ENCODE measurements at places on chromosomes 4 and X.

DNA sequence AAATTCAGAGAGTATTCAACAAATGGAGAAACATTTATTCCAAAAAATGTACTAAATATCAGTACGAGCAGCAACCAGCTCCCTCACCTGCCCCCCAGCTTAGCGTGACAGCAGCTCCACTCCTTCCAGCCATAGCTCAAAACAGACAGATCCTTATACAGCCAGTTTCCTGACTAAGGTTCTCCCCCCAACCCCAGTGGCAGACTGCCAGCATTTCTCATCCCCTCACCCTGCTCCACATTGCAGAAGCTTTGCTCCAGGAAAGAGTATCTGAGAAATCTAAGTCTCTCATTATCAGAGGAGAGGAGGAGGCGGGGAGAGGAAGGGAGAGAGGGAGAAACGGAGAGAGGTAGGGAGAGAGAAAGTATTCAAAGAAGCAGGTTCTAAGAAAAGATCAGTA is 53.3 kb upstream of the PASD1 start:
- no peak for DNase-seq

DNA sequence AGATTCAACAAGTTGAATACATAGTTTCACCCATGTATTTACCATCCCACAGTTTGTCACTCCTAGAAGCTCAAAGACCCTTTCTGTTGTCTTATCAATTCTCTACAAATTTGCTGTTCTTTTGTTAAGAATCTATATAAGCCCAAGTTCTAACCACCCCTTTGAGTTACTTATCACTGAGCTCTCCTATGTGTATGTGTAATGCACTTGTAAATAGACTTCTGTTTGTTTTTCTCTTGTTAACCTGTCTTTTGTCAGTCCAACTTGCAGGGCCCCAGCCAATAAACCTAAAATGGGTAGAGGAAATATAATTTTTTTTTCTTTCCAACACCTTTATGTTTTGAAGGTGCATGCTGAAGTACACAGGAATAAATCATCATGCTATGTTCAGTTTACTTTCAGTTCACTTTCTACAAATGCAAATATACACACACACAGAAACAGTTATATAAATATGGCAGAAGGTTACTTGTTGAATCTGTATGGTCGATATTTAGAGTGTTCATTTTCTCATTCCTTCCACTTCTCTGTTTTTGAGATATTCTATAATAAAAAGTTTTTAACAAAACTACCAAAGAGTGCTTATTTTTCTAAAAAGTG is 22.3 kb upstream of the CLOCK start:
- DNase-seq, result no peak

GRCh38 chrX:41922431-41923151 is 763 bp downstream of the CASK start:
- DNase-seq, result no peak

GRCh38 chr4:173935622-173936405 is 347.7 kb downstream of the FBXO8 start:
- DNase-seq, result no peak

DNA sequence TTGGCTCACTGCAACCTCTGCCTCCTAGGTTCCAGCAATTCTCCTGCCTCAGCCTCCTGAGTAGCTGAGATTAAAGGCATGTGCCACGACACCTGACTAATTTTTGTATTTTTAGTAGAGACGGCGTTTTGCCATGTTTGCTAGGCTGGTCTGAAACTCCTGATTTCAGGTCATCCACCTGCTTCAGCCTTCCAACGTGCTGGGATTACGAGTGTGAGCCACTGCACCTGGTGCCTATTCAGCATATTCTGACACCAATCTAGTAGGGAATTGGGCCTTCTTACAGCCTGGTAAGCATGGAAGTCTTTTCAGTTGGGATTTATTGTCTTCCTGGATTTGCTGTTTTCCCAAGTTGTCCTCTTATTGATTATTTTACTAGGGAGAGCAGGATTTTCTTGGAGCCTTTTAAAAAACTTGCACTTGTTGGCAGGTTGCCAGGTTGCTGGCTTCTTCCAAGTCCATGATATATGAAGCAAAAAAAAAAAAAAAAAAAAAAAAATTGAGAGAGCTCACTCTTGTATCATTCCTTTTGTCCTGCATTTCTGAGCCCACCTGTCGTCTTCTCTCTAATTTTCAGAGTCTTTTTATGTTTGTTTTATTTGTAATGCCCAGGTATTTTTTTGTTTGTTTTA is 43.7 kb downstream of the TMPRSS11E start:
- no peak for DNase-seq

DNA sequence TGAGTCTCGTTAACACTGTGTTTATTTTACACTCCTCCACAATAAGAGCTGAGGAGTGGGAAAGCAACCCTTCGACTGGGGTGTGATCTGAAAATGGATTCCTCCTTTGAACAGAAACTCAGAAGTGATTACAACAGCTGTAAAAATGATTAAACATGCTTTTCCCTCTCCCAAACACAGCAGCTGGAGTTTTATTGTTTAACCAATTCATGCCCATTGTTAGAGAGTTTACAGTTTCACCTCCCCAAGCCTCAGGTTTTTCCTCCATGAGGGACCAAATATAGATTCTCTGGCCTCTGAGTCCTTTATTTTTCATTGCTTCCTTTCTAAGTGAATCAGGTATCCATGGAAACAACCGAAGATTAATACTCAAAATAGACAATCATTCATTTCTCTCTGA is 263.0 kb upstream of the TAPT1 start:
- no peak for DNase-seq

- no peak for DNase-seq
Observed at GRCh38 chrX:69117876-69118526, 47.3 kb downstream of the PJA1 start.

DNA sequence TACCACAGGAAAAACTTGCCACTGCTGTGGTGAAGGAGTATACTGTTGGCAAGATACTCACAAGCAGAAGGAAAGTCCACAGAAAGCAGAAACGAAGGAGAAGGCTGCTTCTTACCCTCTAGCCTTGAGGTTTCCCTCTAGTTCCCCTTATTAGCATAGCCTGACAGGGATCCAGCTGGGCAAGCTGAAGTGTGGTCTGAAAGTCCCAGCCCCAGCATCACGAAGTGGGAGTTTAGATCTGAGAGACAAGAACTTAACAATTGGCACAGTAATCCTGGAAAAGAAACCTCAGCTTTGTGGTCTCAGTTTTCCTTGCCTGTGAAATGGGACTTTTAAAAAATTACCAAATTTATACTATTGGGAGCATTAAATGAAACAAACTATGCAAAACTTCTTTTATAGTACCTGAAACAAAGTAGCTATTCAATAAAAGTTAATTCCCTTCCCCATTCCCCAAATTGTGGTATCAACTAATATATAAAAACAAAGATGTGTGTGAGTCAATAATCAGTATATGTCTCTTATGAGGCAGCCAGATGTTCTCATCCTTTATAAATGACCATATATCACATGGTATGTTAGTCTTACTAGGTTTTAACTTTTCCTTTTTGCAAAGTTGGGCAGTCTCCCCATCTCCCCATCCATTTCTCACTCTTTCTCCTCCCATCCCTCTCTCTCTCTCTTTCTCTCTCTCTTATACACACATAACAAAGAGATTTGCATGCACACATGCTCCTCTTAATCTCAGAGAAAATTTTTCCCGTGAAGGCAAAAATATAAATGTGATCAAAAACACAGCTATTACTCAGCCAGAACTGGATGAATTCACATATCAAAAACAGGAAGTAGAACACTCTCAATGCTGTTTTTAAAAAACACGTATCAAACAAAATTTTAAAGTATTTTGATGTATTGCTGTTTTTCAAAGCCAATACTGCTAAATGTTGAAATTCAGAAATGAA is 57.8 kb downstream of the SCFD2 start:
- DNase-seq, result no peak

DNA sequence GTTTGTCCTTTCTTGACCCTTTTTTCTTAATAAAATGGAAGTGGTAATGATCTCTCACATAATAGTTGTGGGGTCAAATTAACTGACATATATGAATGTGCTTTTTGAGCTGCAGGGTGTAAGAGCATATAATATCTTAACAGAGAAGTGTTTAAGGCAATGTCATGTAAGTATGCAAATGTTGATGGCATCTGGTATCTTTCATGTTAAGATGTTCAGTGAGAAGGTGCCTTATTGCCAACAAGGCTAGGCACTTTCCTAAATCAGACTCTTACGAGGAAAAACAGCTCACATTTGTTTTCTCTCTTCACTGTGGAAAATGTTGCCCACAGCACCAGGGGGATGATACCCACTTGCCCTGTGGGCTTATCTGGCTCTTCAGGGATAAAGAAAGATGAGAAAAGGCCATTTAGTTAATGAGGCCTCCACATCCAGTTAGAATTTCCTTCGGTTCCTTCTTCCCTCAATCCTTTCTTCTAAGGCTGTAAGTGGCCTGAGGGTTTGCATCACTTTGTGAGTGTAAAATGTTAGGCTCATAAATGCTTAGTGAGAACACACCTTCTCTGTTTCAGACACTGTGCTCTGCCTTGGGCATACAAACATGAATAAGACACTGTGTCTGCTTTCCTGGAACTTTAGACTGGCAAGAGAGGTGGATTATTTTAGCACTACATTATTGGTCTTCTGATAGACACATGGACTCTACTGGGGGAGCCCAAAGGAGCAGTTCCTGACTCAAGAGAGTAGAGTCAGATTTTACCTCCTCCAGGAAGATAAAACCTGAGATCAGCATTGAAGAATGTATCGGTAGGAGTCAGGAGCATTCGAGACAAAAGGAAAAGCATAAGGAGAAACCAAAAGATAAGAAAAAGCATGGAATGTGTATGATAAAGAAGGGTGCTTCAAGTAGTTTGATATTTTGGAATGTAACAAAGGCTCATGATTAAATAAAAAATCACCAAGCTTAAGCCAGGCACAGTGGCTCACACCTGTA is 135.5 kb downstream of the SOWAHB start:
- no peak for DNase-seq

GRCh38 chrX:6738518-6739470 is 203.9 kb upstream of the VCX3A start:
- DNase-seq, result no peak

- DNase-seq, result no peak
Observed at GRCh38 chr4:73895201-73896175, 26.3 kb downstream of the CXCL1 start.

- DNase-seq, result no peak
Observed at GRCh38 chr4:109004418-109004817, 241.6 kb upstream of the ETNPPL start.

GRCh38 chr4:74016068-74016467 is 17.6 kb upstream of the CXCL5 start:
- no peak for DNase-seq

DNA sequence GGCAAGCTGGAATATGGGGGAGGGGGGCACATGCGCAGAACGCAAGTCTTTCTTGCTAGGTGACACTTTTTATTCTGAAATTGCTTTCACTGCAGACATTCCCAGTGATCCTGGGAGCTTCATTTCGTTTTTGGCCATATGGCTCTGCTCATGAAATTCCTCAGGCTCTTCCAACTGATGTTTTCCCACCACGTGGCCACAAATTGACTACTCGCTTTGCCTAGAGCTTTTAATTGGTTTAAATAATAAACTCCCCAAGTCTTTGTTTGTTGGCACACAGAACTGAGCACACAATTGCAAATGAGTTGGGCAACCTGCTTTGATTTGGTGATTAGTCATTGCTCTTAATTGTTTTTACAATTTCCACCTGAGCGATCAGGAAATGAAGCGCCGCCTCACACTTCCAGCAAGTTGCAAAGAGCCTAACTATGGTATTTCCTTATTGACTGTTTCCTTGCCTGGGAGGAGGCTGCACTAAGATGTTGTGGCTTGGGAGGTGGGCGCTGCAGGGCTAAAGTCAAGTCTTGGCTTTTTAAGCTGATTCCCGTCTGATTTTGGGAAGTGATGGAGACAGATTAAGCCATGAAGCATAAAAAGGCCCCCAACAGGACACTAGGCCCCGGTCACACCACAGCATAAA is 282.5 kb downstream of the ZIC3 start:
- DNase-seq, result no peak

DNA sequence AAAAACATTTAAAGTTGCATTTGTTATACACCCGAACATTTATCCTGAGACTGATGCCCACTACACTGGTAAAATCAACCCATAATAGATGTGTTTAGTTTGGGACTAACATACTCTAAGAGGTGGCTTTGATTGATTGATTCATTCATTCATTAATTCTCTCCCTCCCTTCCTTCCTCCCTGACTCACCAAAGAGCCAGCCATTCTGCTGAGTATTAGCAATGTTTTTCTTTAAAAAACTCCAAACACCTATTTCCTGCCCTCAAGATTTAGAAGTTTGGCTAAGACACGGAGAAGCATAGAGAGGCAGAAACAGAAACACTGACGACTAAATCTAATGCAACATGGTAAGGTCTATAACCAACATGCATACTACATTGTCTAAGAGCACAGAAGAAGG is 88.9 kb downstream of the RASL11B start:
- no peak for DNase-seq

DNA sequence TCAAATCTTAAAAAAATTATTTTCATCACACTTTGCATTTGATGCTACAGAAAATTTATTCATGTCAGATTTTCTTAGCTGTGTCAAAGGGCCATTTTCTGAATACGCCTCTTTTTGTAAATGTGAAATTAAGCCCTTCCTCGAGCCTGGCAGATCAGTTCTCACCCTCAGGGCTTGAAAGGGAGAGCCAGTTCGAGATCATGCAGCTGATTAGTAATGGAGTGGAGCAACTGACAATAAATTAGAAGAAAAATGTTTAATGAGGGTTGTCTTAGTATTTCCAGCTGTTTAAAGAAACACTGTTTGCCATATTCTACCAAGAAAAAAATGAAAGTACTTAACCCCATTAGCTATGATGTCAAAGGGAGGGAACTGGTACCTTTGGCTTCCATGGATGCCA is 28.7 kb downstream of the CC2D2A start:
- DNase-seq, result no peak

GRCh38 chr4:74770226-74770910 is 24.0 kb downstream of the BTC start:
- DNase-seq, result no peak

DNA sequence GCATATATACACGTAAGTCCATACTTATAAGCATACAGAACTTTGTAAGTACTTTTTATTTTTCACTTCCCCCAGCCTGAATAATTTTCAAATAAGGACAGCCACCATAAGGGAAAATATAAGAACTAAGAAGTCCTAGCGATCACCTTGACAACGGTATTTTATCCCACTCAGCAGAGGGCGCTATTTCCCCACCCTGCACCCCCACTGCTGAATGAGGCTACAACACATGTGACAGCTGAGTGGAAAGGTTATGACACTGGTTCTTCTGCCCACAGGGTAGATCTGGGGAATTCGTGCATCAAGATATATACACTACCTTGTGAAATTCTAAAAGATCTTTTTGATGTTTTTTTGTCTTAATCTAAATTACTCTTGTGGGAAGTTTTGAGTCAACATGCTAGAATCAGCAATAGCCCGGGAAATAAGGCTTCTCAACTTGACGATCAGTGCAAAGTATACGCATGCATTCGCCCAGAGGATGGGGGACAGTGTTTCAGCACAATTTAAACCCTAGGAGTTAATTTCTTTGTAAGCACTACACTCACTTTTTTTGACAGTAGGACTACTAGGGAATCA is 151.5 kb downstream of the CORIN start:
- DNase-seq, result peak; percentile 5

DNA sequence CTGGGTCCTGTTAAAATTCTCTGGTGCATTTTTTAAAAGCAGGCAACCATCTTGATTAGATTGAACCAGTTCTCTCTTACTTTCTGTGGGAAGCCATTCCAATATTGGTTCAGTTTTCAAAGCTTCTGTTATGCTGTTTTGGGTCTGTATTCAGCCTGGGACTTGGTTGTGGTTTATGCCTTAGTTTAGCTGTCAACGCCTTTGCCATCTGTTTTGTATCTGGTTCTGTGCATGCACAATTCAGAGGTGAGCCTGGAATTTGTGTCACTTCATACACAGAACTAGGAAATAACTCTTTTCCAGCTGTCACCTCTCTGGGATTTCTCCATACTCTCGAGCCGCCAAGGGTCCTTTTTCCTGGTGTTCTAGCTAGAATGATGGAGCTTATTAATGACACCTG is 46.2 kb downstream of the STAP1 start:
- DNase-seq, result no peak
